ENCODE measurements at places on chromosomes 13 and 19.

DNA sequence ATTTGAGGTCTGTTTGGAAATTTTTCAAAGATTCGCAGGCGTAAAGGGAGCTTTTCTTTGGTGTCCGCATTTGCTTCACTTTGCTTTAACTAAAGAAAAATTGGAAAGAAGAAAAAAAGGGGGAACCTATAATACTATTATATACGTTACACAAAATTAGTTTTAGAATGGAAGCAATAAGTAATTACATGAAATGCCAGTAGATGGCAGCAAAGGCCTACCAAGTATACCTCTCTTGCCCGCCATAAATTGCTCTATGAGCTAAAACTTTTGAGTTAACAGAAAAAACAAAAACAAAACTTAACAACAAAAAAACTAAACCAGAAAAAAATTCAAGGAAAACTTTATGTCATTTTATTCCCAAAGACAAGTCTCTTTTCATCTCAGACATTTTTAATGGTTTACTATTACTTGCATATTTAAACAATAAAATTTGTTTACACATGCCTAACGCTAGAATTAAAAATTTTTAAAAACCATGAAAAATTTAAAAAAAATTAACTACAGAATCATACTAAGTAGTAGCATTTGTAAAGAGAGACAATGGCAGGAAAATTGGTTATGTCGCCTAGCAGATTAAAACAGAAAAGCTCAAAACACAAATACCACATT is 271.4 kb downstream of the NALCN start:
- no peak for DNase-seq

GRCh38 chr13:34611671-34612070 is 330.4 kb upstream of the NBEA start:
- no peak for DNase-seq

GRCh38 chr13:62357887-62358645 is 942.4 kb upstream of the PCDH20 start:
- DNase-seq = no peak

DNA sequence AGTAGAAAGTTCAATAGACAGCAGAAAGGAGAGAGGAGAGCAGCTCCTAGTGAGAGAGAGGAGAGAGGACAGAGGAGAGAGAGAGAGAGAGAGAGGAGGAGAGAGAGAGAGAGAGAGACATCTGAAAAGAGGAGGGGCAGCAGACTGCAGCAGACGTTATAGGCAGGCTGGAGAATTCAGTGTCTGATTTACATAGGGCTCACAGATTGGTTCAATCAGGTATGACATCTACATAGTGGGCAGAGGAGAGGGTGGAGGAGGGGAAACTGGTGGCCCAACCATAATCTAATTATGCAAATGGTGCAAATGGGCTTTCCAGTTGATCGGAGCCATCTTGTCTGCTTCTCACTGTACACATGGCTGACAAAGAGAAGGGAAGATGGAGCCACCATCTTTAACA is 221.3 kb upstream of the TRPC4 start:
- no peak for DNase-seq

DNA sequence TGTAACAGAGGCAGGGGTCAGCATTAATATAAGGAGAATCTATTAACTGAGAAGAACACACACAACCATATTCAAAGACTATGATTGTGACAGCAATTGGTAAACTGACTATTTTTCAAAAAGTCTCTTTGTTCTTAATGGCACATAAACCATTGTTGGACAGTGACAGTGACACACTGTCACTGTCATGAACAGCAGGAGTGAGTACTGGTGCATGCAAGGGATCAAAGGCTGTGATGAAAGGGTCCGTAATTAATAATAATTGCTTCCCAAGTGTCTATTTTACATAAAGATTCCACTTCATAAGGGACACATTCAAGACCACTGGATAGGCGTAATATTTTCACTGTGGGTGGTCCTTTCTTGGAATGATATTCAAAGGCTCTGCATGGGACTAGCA is 50.7 kb downstream of the LHFPL6 start:
- no peak for DNase-seq

DNA sequence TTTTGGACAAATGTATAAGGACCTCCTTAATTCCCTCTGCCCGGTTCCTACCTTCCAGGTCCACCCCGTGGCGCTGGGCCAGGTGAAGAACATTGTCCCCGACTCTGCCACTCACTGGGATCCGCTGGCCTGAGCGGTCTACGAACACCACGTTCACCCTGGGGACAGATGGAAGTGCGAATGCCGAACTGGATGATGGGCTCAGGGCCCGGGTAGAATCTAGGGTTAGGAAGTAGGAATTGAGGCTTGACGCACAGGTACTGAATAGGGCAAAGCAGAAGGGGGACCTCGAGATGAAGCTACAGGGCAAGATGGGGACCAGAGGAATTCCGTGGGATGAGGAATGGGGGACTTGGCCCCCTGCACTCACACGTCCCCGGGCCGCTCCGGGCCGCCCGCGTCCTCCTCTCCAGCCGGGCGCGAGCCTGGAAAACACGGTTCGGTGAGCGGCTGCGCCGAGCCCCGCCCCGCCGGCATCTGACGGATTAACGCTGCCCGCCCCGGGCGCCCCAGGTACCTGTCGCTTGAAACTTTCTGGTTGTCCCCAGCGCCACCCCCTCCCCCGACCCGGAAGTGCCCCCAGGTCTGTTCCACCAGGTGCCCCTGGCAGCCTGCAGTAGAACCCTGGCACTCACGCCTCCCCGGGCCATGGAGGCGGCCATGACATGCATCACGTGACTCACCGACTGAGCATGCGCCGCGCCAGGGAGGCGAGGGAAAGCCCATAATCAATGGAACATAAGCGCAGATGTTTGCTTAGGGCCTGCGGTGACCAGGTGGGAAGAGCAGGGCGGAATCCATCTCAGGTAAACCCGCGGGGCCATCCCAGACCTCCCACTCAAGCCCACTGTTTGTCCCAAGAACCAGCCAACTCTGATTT is at the start of gene FDX2:
TSS of gene FDX2 (minus strand) at position 681 of the 880 bp plus-strand sequence. CDS start at position 662, 19 bp downstream.
- peak; percentile 84 for DNase-seq

DNA sequence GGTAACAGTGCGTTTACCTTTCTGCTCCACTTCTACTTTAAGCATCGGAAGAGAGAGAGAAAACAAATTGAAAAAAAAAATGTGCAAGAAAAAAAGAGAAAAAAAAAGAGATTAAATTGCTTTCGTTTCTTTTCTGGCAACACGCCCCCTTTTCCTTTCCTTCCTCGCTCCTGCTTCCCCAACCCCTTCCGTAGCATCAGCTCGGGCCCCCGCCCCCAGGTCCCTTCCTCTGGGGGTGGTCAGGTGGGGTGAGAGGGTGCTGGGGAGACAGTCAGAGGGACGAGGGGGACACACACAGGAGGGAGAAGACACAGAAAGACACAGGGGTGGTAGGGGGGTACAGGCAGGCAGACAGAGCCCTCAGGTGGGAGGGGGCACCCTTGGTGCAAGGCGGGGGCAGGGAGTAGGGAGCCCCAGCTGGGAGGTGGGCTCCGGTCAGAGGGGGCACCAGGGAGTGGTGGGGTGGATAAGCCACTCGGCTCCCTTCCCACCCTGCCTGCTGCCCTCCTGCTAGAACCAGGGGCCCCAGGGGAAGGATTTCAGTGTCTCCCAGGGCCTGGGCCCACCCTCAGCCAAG is 30.7 kb upstream of the ASF1B start:
- no peak for DNase-seq
